Cerebellar cortex (tissue), 1 donor: ENCODE measurements at places on chromosomes 6 and 20.

DNA sequence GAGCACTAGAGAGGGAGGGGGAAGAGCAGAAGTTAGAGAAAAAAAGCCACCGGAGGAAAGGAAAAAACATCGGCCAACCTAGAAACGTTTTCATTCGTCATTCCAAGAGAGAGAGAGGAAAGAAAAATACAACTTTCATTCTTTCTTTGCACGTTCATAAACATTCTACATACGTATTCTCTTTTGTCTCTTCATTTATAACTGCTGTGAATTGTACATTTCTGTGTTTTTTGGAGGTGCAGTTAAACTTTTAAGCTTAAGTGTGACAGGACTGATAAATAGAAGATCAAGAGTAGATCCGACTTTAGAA, 2.0 kb downstream of the ID4 start:
- no peak for DNase-seq

DNA sequence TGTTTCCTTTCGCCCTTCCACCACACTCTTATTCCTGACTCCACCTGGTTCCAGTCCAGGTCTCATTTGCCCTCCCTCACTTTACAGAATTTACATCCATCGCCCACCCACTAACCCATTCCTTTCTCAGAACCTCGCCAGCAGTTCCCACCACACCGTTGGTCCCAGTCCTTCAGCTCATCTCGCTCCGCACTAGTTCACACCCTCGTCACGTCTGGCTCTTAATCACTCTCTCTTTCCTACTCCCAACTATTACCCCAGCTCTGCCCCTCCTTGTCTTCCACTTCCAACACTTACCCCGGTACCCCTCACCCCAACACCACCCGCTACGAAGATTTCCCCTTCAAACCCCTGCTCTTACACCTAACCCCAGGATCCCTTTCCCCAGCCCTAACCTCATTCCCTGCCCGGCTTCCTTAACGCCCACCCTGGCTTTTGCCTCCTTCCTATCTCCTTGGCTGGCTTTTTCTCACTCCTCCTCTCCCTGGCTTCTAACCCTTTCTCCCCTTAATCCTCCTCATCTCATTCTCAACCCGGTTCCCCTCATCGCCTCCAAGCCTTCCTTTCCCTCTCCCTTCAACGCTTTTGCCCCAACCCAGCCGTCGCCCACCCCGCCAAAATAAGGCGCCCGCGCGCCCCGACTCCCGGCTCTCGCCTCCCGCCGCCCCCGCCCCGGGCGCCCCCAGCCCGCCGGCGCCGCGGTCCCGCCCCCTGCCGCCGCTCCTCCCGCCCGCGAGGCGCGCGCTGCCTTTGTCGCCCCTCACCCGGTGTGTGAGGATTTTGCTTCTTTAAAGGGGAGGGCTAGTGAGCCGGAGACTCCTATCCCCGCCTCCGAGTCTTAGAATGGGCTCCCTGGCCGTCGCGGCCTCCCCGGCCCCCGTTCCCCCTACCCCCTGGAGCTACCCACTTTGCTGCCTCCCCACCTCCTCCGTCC, 542 bp downstream of the USP49 start:
- peak; percentile 34 for DNase-seq

GRCh38 chr6:144776031-144776819, 491.1 kb downstream of the UTRN start:
- DNase-seq = no peak

GRCh38 chr20:43894491-43894890, 20.2 kb upstream of the TOX2 start:
- DNase-seq = no peak

DNA sequence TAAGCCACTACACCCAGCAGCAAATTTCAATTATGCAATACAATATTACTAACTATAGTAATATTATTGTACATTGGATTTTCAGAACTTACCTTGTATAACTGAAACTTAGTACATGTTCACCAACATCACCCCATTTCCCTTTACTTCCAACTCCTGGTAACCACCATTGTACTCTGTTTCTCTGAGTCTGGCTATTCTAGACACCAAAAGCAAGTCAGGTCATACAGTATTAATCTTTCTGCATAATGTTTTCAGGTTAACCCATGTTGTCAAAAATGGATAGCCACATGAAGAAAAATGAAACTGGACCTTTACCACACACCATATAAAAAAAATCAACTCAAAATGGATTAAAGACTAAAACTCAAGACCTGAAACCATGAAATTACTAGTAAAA, 558.2 kb downstream of the MMUT start:
- no peak for DNase-seq

GRCh38 chr6:155943635-155944034, 488.0 kb upstream of the NOX3 start:
- DNase-seq = no peak

GRCh38 chr6:43070028-43070632, 6.0 kb upstream of the PTK7 start:
- DNase-seq = peak; percentile 64

GRCh38 chr20:33810259-33810658, 889 bp upstream of the CHMP4B start:
- no peak for DNase-seq

DNA sequence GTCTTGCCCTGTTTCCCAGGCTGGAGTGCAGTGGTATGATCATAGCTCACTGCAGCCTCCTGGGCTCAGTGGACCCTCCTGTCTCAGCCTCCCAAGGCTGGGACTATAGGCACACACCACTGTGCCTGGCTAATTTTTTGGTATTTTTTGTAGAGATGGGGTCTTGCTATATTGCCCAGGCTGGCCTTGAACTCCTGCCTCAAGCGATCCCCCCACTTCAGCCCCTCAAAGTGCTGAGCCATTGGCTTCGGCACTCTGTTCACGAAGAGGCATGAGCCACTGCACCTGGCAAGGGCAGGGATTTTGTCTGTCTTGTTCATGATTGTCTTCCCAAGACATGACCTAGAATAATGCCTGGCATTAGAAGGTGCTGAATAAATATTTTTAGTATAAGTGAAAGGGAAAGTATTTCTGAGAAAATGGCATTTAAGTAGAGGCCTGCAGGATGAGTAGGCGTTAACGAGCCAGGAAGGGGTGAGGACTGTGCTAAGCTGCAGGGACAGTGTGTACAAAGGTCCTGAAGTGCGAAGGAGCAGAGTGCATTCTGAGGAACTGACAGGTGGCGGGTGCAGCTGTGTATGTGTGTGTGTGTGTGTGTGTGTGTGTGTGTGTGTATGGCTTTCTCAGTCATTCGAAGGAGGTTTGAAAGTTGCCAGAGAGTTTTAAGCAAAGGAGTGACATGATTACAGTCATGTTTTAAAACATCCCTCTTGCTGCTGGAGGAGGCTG, 43.0 kb downstream of the VEGFA start:
- DNase-seq = no peak

DNA sequence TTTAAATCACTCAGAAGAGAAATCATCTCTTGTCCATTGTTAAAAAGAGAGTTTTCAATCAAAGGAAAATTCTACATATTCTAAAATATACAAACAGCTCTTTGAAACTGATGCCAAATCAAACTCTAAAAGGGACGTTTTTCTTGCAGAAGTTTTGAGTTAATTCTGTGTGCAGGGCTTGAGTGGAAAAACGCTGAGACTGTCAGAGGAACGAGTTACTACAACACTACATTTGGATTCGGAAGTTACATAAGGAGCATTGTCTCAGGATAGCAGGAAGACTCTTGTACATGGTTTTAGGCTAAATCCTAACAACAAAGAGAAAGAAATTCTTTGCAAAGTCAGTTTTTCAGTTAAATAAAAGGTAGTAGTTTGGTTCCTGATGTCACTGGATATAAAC, 155.7 kb upstream of the SUPT3H start:
- DNase-seq = no peak

DNA sequence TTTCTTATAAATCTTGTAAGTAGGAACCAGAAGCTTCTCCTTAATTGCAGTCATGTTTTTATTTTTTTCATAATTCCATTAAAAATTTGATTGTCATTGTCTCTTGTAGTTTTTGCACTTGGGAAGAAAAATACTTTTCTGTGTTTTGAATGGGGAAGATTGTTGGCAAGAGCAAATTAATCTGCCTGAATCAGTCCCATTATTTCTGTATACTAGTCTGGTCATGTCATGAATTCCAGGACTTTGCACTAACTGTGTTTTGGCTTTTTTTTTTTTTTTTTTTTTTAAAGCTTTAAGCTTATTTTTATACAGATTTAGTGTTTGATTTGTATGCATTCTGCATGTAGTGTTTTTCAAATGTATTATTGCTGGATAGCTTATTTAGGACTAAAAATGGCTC, 47.6 kb downstream of the RALGAPB start:
- DNase-seq = no peak

DNA sequence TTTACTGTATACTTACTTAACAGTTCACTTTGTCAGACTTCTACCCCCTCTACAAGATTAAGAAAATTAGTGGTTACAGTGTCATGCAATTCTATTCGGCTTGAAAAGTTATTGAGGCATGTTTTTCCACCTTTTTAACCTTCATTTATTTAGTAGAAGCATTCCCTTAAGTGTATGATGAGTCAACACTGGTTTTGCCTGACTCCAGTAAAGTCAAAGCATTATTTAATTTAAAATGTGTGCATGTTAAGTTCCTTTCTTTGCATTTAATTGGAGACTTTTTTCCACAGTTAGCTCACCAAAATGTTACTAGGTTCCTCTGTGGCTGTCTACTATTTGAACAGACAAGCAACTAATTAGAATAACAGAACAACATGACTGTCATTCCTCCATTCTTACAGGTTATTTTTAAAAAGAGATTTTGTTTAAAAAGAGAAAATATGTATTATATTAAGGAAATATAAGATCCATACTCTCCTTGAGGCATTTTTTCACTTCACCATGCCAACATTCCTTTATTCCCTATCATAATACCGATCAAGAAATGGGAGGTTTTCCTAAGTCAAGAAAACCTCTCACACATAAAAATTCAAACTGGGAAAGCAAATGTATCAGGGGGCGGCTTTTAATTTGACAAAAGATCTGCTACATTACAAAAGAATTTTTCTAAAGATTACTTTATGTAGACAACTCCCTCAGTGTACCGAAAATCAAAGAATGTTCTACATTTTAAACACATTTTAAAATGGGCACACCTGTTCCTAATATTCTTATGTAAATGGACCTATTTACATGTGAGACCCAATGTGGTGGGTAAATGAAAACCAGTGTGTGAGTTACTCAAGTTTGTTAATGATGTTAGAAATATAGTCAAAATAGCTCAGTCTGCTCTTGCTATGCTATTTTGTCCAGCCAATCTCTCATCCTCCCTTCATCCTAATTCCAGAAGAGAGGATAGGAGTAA, 361.2 kb downstream of the UTRN start:
- DNase-seq = no peak

DNA sequence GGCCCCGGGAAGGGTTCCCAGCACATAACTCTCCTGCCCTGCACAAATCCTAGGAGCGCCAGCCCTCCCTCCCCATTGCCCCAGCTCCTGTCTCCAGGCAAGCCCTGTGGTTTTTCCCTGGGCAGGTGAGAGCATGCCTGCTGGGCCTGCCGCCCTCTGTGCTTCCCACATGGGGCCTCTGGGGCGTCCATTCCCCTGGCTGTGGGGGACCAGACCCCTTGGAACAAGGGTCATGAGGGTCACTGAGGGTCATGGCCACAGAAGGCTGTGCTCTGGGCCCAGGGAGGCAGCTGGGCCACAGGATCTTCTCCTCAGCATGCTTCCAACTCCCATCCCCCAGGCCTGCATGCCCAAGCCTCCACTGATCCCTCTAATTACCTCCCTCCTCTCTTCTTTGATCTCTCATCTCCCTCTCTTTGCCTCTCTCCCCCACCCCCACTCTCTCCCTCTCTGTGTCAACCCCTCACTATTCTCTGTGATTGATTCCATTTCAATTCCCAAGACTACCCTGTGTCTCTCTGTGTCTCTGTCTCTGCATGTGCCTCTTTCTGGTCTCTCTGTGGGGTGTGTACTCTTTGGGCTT, 6.1 kb downstream of the MDFI start:
- no peak for DNase-seq

DNA sequence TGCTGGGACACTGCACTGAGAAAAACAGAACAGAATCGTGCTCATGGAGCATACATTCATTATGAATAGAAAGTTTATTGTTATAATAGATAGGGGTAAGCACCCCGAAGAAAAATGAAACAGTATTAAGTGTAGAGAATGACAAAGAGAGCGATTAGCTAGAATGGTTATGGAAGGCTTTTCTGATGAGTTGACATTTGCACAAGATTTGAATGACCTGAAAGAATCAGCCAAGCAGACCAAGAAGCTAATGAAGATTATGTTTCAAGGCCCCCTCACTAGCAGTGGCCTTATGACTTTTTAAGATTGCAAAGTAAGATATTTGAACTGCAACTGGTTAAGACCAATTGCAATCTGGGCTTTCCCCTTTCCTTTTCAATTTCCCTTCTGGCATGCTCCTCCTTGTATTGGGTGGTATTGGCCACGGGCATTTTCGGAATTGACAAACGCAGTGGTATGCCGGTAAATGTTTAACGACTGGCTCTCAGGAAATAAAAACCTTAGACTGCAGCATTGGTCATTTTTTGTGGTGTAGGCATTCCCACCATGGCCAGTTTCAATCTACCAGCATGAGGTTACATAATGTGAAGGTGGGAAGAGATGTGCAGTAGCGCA, 120.0 kb upstream of the CITED2 start:
- no peak for DNase-seq

GRCh38 chr6:139996253-139996834, 621.9 kb upstream of the CITED2 start:
- DNase-seq = peak; percentile 49

DNA sequence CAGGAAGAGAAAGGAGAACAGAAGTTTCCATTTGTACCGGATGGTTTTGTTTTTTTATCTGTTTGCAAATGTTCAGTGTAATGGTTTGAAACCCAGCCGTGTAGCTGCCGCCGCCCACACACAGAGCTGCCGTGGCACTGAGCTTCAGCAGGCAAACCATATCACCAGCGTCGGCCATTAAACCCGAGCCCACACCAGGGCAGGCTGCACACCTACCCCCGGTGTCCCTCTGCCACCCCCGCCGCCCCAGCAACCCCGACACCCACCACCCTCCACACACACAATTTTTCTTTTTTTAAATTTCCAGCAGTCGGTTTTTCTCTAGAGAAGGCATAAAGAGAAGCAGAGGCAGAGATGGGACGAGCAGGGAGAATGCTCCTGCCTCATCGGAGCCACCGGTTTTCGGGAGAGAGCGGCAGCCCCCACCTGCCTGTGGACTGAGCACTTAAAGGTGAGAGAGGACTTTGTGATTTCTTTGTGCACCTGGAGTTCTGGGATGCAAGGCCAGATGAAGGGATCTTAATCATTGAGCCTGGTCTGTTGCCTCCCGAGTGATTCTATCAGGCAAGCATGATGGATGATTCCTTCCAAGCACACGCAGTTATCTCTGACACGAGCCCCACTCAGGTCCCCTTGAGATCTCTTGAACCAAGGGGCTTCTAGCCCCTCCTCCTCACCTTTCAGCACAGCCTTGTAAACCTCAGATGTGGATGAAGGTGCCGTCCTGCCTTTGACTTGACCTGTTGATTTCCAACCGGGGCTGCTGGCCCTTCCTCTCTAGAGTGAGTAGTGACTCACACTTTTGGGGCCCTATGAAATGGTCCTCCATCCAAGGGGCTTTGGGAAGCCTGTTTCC, 17.5 kb upstream of the ZNF831 start:
- no peak for DNase-seq
